OCI-LY7 (cell line): ENCODE measurements at places on chromosomes 5 and 9. TPM values are rescaled to one million over a fixed set of nuclear protein-coding genes. Genes with fewer than 3 reads are reported as not detected.

- no peak for DNase-seq
These were observed 35.7 kb downstream of the RXRA start for GRCh38 chr9:134361843-134362414.

GRCh38 chr9:130846487-130847305, 11.6 kb downstream of the ABL1 start:
- no peak for DNase-seq

GRCh38 chr5:135073761-135074345, 39.8 kb upstream of the PITX1 start:
- DNase-seq, result no peak

GRCh38 chr5:18393565-18394442, 759.5 kb downstream of the TAF11L14 start:
- peak; percentile 31 for DNase-seq

DNA sequence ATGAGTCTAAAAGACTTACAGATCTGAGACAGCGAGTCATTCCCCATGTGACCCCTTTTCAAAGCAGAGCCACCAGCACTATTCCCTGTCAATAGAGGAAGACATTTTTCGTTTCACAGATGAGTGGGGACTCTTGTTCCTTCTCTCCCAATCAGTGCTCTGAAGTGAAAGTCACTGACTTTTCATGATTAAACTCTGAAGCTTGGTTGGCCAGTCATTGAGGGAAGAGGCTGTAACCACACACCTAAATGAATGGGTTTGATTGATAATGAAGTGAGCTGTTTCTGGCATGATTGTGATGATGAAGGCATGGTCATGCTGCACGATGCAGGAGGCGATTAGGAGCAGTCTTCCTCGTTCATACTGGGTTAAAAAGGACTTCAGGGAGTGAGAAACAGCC, 171.9 kb downstream of the ZNF462 start:
- no peak for DNase-seq

DNA sequence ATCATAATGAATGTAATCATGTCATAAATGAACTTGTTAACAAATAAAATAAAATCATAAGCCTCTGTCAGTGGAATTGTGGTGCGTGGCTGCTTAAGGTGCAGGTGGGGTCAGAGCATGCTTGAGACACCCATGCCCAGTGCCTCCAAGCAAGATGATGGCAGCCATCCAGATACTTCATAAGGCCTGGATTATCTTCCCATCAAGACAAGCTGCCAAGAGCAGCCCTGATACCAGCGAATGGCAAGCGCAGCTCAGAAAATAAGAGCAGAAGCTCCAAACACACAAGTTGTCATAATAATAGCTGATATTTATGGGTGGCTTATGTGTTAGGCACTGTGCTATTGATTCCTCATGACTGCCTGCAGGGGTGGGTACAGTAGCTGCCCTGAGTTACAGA, 21.8 kb upstream of the LMX1B start:
- DNase-seq, result no peak

DNA sequence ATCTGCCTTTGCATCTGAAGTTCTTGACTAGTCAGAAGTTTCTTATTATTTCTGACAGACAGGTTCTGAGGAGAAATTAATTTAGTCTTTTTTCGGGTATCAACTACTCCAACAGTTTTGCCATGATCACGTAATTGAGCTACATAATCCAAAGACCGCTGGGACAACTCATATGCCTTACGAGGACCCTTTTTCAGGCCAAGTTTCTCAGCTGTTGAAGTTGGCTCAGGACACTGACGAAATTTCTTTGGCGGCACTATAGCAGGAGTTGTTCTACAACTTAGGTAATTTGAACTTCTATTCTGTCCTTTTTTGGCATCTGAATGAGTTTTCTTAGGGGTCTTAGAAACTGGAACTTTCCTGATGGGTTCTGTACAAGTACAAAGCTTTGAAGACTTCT, 27.2 kb downstream of the SETX start:
- no peak for DNase-seq

GRCh38 chr9:13228431-13228830, 51.1 kb downstream of the MPDZ start:
- no peak for DNase-seq

DNA sequence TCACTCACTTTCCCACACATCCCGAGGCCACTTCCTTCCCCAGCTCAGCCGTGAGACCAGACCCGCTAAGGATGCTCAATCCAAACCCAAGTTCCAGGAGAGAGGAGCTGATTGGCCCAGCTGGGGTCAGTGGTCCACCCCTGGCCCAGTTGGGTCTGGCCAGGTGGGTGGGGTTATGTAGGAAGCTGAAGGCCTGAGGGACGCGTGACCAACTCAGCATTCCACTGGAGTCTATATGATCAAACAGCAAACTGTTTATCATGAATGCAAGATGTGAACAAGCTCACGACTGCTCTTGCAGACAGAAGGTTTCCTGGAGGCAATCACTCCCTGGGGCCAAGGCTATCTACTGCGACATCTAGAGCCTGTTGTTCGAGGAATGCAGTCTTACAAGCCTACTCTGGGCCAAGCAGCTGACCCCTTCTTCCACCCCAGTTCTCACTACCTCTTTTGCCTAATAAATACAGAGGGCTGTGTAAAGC, 4.9 kb upstream of the RAPGEF1 start:
- no peak for DNase-seq

DNA sequence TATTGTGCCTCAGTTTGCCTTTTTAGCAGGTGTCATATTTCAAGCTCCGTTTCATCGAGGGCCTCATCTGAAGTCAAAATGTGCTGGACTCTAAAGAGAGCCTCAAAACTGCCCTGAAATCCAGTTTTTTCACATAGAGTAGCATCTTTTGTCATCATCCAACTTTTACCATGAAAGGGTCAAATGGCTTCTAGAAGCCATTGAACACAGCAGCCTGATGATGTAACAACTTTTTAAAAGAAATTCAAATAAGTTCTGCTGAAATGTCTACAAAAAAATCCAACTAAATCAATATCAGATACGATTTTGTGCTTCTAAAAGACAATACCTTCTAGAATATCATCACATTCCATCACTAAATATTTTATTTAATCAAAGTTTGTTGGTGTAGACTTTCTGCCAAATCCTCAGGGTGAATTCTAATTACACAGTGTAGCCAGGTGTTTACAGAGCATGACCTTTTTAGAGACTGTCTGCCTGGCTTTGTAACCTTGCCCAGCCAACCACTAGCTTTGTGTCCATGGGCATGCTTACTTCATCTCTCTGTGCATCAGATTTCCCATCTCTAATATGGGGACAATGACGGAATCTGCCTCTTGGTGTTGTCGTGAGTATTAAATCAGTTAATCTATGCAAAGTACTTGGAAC, 505.0 kb downstream of the EBF1 start:
- DNase-seq, result no peak

- no peak for DNase-seq
These were observed 49.4 kb upstream of the ZBTB43 start for GRCh38 chr9:126755317-126755875.

- DNase-seq, result no peak
These were observed 232.2 kb upstream of the SEMA6A start for GRCh38 chr5:116806836-116807235.

- DNase-seq, result no peak
These were observed 62.4 kb downstream of the FBN2 start for GRCh38 chr5:128475693-128476092.

GRCh38 chr9:94097788-94098414, 13.6 kb downstream of the PTPDC1 start:
- DNase-seq, result no peak

DNA sequence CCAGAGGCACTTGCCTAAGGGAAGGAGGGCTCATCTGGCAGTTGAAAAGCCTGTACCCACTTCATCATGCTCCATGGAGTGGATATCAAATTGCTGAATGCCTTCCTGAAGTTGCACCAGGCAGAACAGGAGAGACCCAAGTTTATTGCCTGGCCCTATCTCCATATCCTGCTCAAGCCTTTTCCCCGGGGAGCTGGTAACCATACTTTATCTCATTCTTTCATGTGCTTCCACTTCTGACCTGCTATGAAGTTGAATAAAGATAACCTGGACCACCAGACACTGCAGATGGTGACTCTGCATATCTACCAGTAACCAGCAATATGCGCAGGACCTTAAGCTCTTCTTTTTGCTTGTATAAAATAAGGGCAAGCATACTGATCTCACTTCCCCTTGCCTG, 1397.5 kb upstream of the CDH6 start:
- no peak for DNase-seq

DNA sequence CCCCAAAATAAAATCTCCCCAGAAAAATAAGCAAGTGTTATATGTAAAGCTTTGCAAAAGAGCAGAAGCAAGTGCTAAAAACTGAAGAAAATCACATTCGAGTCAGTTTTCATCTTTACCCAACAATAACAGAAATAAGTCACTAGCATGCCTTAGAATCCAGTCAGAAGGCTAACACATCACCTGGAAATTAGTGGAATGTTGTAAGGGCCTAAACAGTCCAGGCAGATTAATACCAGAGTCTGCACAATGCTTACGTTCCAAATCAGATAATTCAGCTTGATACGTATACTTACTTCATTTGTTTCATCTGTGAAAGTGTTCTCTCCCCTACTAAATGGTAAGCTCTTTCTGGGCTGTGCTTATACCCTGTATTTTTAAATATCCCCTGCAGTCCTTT, 42.7 kb downstream of the SUSD1 start:
- DNase-seq, result no peak

DNA sequence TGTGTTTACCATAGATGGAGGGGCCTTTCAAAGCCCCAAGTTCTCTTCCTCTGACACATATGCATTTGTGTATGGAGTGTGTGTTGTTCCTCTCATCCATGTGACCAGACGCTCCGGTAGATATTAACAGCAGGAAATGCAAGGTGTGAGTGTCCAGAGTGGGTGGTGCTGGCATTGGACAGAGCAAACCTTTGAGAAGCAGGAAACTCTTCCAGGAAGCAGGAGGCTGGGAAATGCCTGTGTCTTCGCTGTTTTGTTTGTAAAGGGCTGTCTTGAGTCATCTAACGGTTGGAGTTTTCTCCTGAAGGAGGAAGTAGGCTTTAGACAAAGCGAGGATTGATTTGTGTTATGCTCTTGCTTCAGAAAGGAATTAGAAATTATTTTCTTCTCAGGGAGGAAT, 370.9 kb downstream of the PLK2 start:
- DNase-seq, result no peak

- DNase-seq, result no peak
These were observed 104.7 kb downstream of the FBXW11 start for GRCh38 chr5:171901764-171902163.

DNA sequence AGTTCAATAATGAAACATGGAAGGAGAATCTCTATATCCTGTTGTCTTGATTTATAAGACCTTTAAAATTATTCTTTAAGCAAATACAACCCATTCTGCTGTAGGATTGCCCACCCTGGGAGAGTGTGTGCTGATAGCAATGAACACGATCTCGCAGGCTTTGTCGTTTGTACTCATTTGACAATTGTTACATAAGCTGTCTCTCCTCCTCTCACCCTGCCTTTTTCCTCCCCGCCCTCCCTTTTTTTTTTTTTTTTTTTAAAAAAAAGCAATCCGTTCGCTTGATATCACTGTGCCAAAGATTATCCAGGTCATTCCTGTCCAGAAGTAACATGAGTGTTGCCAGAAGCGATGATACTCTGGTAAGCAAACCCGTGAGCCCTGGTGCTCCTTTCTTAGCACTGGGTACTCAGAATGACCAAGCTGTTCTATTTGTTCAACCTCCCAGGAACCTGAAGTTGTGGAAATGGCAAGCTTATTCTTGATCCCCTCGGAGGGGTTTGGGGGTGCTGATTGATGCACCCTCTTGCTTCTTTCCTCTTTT, 82.7 kb upstream of the CTSL start:
- no peak for DNase-seq

DNA sequence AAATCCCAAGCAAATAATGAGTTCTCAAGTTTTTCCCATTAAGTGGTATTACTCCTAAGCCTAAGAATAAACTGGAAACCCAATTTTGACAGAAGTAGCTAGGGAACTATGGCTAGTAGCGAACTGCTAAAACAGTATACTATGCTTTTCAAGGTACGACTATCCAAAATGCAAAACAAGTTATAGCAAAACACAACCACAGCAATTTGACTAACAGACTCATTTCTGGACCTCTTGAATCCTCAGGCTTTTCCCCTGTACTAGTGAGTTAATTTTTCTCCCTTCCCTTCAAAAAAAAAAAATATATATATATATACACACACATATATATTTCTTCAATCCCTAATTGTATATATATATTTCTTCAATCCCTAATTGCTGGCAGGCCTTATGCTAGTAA, 7.3 kb downstream of the FBXW11 start:
- DNase-seq, result no peak

DNA sequence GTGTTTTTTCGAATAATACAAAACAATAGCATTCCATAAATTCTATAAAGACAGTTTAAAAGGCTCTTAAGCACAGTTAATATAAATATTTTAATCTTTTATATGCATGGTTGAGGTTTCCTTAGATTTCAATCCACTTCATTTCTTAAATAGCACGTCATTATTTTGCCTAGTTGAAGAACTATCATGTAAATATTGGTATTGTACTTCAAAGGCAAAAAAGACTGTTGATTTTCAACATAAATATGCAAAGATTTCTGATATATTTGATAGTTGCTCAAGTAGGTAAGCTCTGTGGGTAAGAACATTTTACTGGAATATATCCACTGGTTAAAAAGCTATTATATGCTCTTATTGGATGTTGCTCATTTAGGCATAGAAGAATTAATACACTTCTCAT, 458.6 kb downstream of the NR2F1-AS1 start:
- no peak for DNase-seq

DNA sequence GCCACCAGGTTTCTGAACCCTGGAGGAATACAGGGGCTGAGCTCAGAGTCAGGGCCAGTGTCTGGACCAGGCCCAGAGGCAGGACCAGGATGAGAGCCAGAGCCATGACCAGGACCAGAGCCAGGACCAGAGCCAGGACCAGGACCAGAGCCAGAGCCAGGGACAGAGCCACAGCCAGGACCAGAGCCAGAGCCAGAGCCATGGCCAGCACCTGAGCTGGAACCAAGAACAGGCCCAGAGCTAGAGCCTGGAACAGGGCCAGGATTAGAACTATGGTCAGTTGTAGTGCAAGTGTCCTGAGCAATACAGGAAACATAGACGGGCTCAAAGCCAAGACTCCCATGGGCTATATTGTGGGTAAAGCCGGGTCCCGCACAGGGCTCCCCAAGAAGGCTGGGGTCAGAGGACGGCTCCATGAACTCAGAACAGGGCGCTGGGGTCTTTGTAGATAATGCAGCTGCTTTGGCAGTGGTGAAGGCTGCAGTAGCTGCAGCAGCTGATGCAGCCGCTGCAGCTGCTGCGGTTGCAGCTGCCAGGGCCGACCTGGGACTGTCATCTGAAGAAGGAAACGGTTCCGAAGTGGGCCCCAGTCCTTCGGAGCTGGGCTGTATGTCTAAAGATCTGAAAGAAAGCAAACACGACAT, 559 bp downstream of the SPAG8 start:
- no peak for DNase-seq

The ORM2 gene
- not detected in 2 replicates for total RNA-seq

The ELP1 gene
- 32.6 and 33.3 TPM in 2 replicates for total RNA-seq

The TMCO6 gene
- total RNA-seq, result 36.8 and 38.8 TPM in 2 replicates

The EIF4E1B gene
- total RNA-seq, result 2.4 and 2.9 TPM in 2 replicates

The NEUROG1 gene
- total RNA-seq, result not detected in 2 replicates
